ENCODE measurements at places on chromosomes 7 and 10. TPM values are rescaled to one million over a fixed set of nuclear protein-coding genes. Genes with fewer than 3 reads are reported as not detected.

GRCh38 chr7:151853896-151854719 lies 22.8 kb downstream of the PRKAG2 start:
- DNase-seq: no peak

GRCh38 chr7:82897500-82897899 lies 265.2 kb downstream of the PCLO start:
- no peak for DNase-seq

DNA sequence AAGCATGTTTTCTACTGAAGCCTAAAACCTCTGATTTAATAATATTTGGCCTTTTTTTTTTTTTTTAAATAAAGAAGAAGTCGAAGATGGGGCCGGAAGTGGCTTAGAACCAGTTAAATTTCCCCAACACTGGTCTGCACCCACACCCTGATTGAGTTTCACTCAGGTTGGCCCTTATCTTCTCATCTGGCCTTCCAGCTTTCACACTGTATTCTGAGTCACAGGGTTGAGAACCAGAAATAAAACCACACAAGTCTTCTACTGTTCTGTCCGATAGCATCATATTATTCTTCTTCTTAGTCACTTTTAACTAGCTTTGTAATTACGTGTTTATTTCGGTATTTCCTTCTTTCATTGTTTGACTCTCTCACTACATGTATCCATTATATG lies 9.9 kb downstream of the ZNF365 start:
- DNase-seq: no peak

- no peak for DNase-seq
Observed at GRCh38 chr10:124686707-124687376, 57.3 kb downstream of the FAM53B start.

DNA sequence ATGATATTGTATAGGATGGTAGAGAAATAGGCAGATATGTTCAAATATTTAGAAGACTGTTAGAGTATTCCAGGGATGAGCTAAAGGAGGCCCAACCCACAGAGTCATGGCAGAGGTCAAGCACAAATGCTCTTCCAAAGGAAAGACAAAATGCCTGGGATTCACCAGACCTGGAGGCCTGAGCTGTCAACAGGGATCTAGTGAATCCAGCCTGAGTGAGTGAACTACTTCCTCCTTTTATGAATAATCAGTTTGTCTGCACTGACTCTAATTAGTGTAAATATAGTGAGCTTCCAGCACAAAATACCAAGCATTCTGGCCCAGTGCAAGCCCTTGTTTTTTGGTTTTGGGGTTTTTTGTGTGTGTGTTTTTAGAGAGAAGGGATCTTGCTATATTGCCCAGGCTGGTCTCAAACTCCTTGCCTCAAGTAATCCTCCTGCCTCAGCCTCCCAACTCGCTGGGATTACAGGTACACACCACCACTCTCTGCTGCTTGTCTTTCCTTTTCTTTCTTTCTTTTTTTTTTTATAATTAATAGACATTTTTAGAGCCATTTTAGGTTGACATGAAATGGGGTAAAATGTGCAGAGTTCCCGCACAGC lies 244.4 kb downstream of the SKIDA1 start:
- DNase-seq: no peak

DNA sequence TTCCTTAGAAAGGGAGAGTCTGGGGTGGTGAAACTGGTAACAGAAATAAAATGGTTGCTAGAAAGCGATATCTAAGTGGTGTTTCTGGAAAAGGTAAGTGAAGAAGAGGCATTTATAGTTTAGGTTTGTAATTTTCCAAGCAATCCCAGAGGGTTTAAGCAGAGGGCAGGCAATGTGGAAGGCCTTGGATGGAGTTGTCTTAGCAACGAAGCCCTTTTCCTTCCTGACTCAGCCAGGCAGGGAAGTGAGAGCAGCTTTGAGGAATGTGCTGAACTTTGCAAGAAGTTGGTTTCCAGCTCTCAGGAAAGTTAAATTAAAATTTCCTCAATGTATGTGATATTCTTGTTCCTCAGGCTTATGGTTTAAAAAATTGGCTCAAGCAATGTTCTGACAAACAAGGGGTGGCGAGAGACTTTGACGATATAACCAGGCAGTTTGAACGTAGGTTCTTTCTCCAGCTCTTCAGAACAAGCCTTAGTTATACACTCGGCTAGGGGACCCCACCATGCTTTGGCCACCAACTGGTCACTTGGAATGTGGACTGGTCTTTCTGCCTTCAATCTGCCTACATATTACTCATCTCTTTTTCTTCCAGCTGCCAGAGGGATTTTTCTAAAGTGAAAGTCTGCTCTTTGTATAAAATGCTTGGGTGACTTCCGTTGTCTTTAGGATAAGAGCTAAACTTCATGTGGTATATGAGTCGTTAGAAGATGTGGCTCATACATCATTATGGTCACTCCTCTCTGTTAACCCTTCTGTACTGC lies 66.9 kb upstream of the SLC25A13 start:
- DNase-seq: no peak

DNA sequence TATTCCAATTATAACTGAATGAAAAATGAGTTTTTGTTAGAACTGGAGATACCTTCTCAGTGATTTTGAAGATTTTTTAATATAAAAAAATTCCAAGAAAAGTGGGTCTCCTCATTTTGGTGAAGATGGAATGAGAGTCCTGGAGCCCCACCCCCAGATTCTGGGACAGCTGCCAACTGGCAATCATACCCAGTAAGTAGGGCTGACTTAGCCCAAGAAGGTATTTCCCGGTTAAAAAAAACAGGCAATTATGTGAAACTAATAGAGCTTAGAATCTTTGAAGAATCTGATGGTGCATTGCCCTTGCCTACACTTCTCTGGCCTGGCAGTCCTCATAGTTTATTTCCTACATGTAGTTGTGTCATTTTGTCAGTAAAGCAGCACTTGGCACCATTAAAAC lies 52.8 kb upstream of the VWDE start:
- DNase-seq: no peak

- no peak for DNase-seq
Observed at GRCh38 chr10:37496061-37496460, 361.3 kb downstream of the ZNF248 start.

GRCh38 chr7:6172910-6173295 lies 99.5 kb downstream of the CYTH3 start:
- DNase-seq: no peak

GRCh38 chr7:136009488-136010079 lies 32.4 kb upstream of the MTPN start:
- DNase-seq: no peak

- DNase-seq: no peak
Observed at GRCh38 chr7:77565917-77566316, 28.8 kb downstream of the PTPN12 start.

- DNase-seq: no peak
Observed at GRCh38 chr7:73833251-73833919, 2.6 kb downstream of the CLDN4 start.

DNA sequence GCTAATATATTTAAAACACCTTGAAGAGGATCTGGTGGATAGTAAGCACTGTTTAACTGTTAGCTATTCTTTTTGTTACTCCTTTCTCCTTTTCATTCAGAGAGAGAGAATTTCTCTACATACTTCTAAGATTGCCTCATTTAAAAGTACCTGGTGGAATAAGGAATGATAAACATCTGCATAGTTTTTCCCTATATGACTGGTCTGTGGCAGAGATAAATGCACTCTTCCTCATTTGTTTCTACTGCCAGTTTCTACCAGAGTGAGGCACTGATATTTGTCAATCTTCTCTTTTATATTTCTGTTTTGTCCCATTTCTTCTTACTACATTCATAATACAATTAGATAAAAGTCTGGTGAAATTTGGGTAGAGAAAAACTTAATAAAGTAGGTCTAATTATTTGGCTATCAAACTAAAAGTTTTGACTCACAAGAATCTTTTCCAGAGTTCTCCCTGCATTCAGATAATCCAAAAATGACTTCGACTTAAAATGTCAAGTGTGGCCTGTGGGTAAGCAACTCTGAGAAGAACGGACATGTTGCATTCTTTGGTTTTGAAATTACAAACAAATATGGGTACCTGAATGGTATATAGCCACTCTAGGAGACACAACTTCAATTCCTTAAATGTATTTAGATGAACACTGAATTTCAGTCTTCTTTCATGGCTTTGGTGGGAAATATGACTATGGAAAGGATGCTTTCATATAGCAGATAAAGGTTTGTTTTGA lies 38.8 kb downstream of the RNLS start:
- no peak for DNase-seq

DNA sequence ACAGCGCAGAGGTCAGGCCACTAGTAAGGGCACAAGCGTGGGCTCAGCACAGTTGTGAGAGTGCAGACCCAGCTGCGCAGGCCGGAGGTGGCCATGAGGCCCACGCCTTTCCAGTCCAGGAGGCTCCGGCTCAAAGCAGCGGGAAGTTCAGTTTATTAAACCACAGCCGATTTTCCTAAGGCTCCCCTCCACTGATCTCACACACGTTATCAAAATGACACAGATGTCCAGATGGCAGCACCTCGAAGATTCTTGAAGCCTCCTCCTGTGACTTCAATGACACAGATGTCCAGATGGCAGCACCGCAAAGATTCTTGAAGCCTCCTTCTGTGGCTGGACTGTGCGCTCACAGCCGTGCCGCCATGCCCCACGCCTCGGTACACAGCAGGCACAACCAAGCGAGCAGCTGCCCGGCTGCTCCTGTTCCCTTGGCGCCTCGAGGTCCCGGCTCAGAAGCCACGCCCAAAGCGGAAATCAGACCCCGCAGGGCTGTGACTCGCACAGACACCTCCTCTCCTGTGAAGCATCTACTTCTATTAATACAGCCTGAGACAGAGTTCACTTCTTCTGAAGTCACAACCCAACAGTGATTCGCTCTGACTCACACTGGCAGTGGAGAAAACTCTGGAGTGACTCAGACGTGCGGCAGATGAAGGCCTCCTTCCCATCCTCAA lies 122.7 kb downstream of the MAD1L1 start:
- no peak for DNase-seq

GRCh38 chr10:100109670-100110069 lies 28.0 kb upstream of the CPN1 start:
- DNase-seq: no peak

- DNase-seq: no peak
Observed at GRCh38 chr10:117391436-117392205, 16.4 kb upstream of the PDZD8 start.

DNA sequence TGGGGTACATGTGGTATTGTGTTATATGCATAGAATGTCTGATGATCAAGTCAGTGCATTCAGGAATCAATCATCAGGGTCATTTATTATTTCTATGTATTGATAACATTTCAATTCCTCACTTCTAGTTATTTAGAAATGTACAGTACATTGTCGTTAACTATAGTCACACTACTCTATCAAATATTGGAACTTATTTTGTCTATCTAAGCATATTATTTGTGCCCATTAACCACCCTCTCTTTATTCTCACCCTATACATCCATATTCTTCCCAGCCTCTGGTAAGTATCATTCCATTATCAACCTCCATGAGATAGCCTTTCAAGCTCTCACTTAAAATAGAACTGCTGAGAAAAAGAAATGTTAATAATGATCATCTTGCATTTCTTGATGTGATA lies 596.5 kb upstream of the POT1 start:
- no peak for DNase-seq

DNA sequence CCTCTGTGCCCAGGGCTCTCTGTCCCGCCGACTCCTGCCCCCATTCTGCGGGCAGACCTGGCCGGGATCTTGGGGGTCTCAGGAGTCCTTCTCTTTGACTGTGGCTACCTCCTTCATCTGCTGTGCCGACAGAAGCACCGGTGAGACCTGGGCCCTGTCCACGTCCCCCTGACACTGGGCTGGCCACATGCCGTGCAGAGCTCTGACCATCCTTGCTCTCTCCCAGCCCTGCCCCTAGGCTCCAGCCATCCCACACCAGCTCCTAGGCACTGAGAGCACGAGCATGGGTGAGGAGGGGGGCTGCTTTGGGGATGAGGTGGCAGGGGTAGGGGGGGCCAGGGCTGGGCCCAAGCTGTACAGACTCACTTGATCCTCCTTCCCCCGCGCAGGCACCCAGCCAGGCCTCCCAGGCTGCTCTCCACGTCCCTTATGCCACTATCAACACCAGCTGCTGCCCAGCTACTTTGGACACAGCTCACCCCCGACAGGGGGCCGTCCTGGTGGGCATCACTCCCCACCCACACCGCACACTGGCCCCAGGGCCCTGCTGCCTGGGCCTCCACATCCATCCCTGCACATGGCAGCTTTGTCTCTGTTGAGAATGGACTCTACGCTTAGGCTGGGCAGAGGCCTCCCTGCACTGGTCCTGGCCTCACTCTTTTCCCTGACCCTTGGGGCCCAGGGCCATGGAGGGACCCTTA lies 4.8 kb upstream of the PILRB start:
- no peak for DNase-seq

- DNase-seq: no peak
Observed at GRCh38 chr7:20408467-20408826, 77.7 kb downstream of the ITGB8 start.

Gene AGMO
- total RNA-seq: not detected

Gene HOXA3
- total RNA-seq: 14.4 TPM

Gene BAMBI
- 16.3 TPM for total RNA-seq

Gene GPR15LG
- total RNA-seq: not detected

Gene SLC25A40
- 4.0 TPM for total RNA-seq

Gene TMEM140
- total RNA-seq: 26.9 TPM

Gene GIMAP1
- 21.2 TPM for total RNA-seq

Gene ATOH7
- total RNA-seq: not detected

Gene CLEC2L
- total RNA-seq: not detected

Gene GIMAP6
- 37.6 TPM for total RNA-seq

Gene CALHM1
- not detected for total RNA-seq

Gene ZC3HAV1L
- 29.1 TPM for total RNA-seq

Data from ascending aorta (tissue), 2 donors.